ENCODE measurements at places on chromosomes 6 and 20.
A peak's percentile ranks its signal among the peaks of the same experiment; 100 is the strongest.

- DNase-seq = no peak
These were observed 371.4 kb downstream of the HDGFL1 start for GRCh38 chr6:22940581-22941290.

GRCh38 chr6:43223175-43223574 is 6.1 kb downstream of the DNPH1 start:
- no peak for DNase-seq

- no peak for DNase-seq
These were observed 282.8 kb upstream of the FOXQ1 start for GRCh38 chr6:1029141-1029540.

DNA sequence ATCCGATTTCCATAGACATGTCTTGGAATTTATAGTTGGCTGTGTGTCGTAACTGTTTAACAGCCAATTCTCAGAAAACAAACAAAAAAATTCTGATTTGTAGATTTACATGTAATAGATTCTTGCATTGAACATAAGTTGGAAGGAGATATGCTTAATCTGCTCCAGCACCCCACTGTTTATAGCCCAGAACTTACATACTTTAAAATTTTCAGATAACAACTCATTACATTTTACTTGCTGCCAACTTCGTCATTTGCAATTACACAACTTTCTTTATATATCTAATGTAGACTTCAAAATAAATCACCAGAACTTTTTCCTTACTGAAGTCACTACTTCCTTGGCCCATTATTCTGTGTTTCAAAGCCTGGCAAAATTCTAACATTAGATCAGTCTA is 472.3 kb upstream of the EYS start:
- no peak for DNase-seq

DNA sequence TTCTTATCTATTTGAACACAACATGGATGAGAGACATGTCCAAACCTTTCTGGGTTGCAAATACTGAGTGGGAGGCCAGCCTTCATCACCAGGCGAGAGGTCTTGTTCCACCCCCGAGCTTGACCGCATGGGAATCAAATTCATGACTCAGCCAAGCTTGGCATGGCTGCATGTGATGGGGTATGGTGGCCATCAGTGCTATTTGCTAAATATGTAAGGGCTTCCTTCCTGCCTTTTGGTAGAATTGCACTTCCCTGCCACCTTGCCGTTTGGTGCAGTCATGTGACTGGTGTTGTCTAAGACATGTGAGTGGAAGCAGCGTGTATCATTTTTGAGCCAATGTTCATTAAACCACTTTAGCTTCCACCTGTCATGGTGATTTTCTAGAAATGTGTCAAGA is 508.9 kb upstream of the SULF2 start:
- no peak for DNase-seq

GRCh38 chr6:64811119-64811518 is 895.9 kb downstream of the EYS start:
- DNase-seq = peak; percentile 35

DNA sequence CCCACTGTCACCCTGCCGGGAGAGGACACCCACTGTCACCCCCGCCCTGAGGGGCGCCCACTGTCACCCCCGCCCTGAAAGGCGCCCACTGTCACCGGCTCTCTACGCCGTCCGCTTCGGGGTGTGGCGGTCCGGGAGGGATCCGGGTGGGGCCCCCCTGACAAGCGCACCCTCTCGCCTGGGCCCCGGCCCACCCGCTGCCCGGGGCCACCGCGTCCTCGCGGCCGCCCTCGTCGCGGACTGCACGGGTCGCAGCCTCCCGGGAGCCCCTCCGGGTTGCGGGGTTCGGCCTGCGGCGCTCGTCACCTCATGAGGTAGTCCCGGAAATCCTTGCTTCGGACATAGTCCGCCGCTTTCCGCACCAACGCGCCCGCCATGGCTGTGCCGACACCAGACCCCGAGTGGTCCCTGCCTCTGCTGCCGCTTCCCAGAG is 224 bp downstream of the MPC1 start:
- DNase-seq = no peak

- no peak for DNase-seq
These were observed 372.0 kb downstream of the PREX1 start for GRCh38 chr20:48455651-48456365.

DNA sequence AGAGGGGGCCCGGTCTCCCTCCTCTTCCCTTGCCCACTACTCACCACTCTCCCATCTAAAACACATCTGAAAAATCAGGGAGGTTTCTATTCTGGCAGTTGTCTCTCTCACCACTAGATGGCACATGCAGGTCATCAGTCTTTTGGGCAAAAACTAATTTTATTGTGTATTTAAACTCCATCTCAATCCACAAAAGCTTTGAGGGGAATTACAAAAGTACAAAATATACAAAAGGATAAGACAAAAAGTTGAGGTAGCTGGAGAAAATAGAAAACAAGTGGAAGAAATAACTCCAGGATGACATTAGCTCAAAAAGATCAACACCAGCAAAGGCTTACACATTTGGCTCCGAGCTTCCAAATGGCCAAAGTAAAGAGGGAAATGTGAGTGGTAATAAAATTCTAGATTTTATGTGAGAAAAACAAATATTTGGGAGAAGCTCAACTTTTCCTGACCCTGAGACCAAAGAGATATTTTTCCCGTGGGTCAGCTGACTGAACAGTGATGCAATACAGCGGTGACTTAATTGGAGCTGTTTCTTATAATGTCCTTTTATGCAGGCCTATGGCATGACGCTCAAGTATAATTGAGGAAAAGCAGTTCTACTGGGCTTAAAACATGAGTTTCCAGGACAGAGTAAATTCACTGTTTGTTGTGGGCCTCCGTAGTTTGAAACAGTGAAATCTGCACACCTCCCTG is 79.8 kb upstream of the CHD6 start:
- DNase-seq = peak; percentile 31

- no peak for DNase-seq
These were observed 58.8 kb upstream of the MOCS1 start for GRCh38 chr6:39992861-39993622.
